Tibial nerve (tissue), 4 donors: ENCODE measurements at places on chromosomes 3 and 15. TPM values are rescaled to one million over a fixed set of nuclear protein-coding genes. Genes with fewer than 3 reads are reported as not detected.

TNFAIP8L3 gene
- total RNA-seq, result 12.5 TPM

- H3K36me3 ChIP-seq, result no peaks in the 10 kb centered on the region
- no peak for DNase-seq
- no peak overlapping the region for H3K4me3 ChIP-seq
- H3K4me1 ChIP-seq, result no peaks in the 10 kb centered on the region
- H3K27me3 ChIP-seq, result no peaks in the 10 kb centered on the region
Observed at GRCh38 chr3:173743111-173743510, 345.6 kb downstream of the NLGN1 start.

ERICH6 gene
- not detected for total RNA-seq

- no peak overlapping the region for H3K4me3 ChIP-seq
- no peaks in the 10 kb centered on the region for H3K4me1 ChIP-seq
- no peak overlapping the region for H3K27ac ChIP-seq
- no peak for DNase-seq
- no peaks in the 10 kb centered on the region for H3K27me3 ChIP-seq
Observed at GRCh38 chr3:156507285-156507684, 47.6 kb downstream of the SSR3 start.

GOLGA6A gene
- total RNA-seq, result not detected
